ENCODE measurements at places on chromosomes 13 and 19. TPM values are rescaled to one million over a fixed set of nuclear protein-coding genes. Genes with fewer than 3 reads are reported as not detected.

Gene EDNRB
- total RNA-seq, result not detected

Gene ZNF221
- total RNA-seq, result not detected

Gene SIGLEC10
- total RNA-seq, result 23.3 TPM

Gene IL17D
- total RNA-seq, result 0.65 TPM

Gene TTC9B
- not detected for total RNA-seq

Gene PRKCG
- not detected for total RNA-seq

Gene NOVA2
- 0.19 TPM for total RNA-seq

Gene YJEFN3
- 35.8 TPM for total RNA-seq

Gene SYNGR4
- total RNA-seq, result 1.0 TPM

Gene NXNL1
- not detected for total RNA-seq

Gene BRME1
- total RNA-seq, result 7.2 TPM

Gene SCN1B
- 3.1 TPM for total RNA-seq

All from OCI-LY7 (cell line).